ENCODE measurements at places on chromosomes 4 and X. TPM values are rescaled to one million over a fixed set of nuclear protein-coding genes. Genes with fewer than 3 reads are reported as not detected.

Gene SLC9B1
- total RNA-seq, result 0.22 TPM

Gene CENPVL2
- total RNA-seq, result not detected

Gene SSX4
- not detected for total RNA-seq

Gene DMP1
- 0.36 TPM for total RNA-seq

Gene CSAG2
- total RNA-seq, result not detected

Gene SPANXN3
- not detected for total RNA-seq

Gene WAS
- total RNA-seq, result not detected

Gene SSX1
- total RNA-seq, result not detected

Gene UXT
- 121 TPM for total RNA-seq

Gene MAGEC3
- total RNA-seq, result not detected

Gene MAGEA9B
- total RNA-seq, result not detected

Gene SUPT20HL2
- total RNA-seq, result 0.05 TPM

Gene TMEM187
- total RNA-seq, result 1.7 TPM

Gene AADAT
- 10.9 TPM for total RNA-seq

Gene APBB2
- total RNA-seq, result 83.9 TPM

Gene UVSSA
- 5.8 TPM for total RNA-seq

Gene PRSS12
- 9.9 TPM for total RNA-seq

Gene SOX3
- not detected for total RNA-seq

Measured in SJCRH30 (cell line).